ENCODE measurements at places on chromosomes 11 and 22. TPM values are rescaled to one million over a fixed set of nuclear protein-coding genes. Genes with fewer than 3 reads are reported as not detected.
A peak's percentile ranks its signal among the peaks of the same experiment; 100 is the strongest.

GRCh38 chr22:44386386-44387035 is 73.8 kb upstream of the SHISAL1 start:
- no peak overlapping the region for H3K4me3 ChIP-seq
- no peaks in the 10 kb centered on the region for H3K36me3 ChIP-seq
- no peak for DNase-seq
- peaks cover 26% of the 10 kb centered on the region for H3K27me3 ChIP-seq

DNA sequence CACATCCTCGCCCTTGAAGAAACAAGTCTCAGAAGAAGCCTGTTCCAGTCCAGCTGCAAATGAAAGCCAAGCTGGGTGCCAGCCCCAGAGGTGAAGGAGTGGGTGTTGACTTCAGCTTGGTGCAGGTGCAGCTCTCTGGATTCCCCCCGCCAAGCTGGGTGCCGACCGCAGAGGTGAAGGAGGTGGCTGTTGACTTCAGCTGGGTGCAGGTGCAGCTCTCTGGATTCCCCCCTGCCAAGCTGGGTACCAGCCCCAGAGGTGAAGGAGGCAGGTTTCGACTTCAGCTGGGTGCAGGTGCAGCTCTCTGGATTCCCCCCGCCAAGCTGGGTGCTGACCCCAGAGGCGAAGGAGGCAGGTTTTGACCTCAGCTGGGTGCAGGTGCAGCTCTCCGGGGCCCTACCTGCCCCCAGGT is 1234.0 kb downstream of the TBC1D22A start:
- H3K36me3 ChIP-seq: no peaks in the 10 kb centered on the region
- H3K27ac ChIP-seq: no peak overlapping the region
- no peaks in the 10 kb centered on the region for H3K4me1 ChIP-seq
- no peaks in the 10 kb centered on the region for H3K27me3 ChIP-seq

DNA sequence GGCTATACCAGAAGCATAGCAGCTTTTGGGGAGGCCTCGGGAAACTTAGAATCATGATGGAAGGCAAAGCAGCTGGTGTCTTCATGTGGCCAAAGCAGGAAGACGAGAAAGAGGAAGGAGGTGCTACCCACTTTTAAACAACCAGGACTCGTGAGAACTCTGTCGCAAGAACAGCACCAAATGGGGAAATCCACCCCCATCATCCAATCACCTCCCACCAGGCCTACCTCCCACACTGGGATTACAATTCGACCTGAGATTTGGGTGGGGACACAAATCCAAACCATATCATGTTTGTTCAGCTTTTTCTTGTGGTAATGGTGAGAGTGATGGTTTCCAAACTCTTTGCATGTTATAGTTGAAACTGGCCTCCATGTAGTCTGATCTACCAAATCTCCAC is 32.5 kb upstream of the OR10D3 start:
- no peaks in the 10 kb centered on the region for H3K4me1 ChIP-seq
- DNase-seq: no peak
- H3K4me3 ChIP-seq: no peak overlapping the region
- no peak overlapping the region for H3K27ac ChIP-seq
- no peaks in the 10 kb centered on the region for H3K36me3 ChIP-seq

- no peaks in the 10 kb centered on the region for H3K4me1 ChIP-seq
- H3K4me3 ChIP-seq: no peak overlapping the region
- H3K36me3 ChIP-seq: no peaks in the 10 kb centered on the region
- no peak overlapping the region for H3K27ac ChIP-seq
- H3K27me3 ChIP-seq: peaks cover 3% of the 10 kb centered on the region
Measured at GRCh38 chr11:108997826-108998225, 333.0 kb downstream of the DDX10 start.

- H3K27me3 ChIP-seq: peaks cover 21% of the 10 kb centered on the region
- no peak overlapping the region for H3K27ac ChIP-seq
- no peak overlapping the region for H3K4me3 ChIP-seq
- peaks cover 32% of the 10 kb centered on the region for H3K4me1 ChIP-seq
- peak; percentile 86 for DNase-seq
- H3K36me3 ChIP-seq: no peaks in the 10 kb centered on the region
Measured at GRCh38 chr11:19553683-19554333, 158.8 kb upstream of the NAV2 start.

OSBP gene
- 42.4 TPM for total RNA-seq

LUZP2 gene
- 6.5 TPM for total RNA-seq

TEX12 gene
- total RNA-seq: not detected

Data from type B pancreatic cell (in vitro differentiated cells).